ENCODE measurements at places on chromosomes 16 and 17.

DNA sequence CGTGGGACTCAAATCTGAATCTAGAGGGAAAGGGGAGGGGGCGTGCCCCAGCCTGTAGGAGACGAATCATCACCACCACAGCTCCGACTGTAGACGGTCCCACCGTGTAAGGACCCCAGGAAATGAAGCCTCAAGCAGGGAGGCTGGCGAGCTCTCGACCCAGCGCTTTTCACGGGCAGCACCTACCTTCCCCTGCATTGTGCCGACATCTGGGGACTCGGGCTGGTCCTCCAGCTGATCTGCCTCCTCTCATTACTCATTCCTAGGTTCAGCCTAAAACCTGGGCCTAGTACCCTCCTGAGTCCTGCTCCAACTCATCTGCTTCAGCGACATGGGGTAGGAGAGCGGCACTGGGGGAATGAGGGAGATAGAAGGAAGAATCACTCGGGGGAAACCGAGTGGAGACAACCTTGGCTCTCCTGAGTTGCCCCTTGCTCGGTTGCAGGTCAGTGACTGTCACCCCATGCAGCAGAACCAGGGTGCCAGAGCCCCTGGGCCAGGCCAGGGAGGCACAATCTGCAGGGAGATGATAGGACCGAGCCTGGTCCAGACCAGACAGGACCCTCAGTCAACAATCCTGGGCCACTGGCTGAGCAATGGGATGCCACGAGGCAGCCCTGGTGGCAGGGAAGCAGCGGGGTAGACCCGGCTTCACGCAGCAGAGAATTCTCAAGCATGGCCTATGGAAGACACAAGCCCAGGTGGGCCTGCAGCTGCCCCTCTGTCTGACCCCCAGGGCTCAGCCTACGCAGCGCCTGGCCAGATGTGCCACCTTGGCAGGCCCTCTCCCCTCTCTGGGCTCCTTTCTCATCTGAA, 833 bp upstream of the BCAR1 start:
- DNase-seq: no peak

- DNase-seq: no peak
These were observed 4.6 kb upstream of the CCL1 start for GRCh38 chr17:34367486-34368195.

DNA sequence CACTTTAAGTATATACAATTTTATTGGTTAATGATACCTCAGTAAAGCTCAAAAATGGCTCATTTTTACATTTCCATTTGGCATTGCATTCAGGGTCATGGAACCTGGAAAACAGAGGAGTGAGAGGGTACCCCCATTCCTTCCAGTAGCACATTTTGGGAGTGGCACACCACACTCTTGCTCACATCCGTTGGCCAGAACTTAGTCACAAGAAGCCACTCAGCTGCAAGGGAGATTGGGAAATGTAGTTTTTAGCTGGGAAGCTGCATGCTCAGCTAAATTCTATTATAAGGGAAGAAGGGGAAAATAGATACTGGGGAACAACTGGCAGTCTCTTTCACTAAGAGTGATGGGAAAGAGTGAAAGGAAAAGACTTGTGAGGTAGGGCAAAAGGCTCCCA, 102.5 kb upstream of the TMEM97 start:
- no peak for DNase-seq

GRCh38 chr17:6423931-6424330, 11.0 kb downstream of the AIPL1 start:
- DNase-seq: no peak

DNA sequence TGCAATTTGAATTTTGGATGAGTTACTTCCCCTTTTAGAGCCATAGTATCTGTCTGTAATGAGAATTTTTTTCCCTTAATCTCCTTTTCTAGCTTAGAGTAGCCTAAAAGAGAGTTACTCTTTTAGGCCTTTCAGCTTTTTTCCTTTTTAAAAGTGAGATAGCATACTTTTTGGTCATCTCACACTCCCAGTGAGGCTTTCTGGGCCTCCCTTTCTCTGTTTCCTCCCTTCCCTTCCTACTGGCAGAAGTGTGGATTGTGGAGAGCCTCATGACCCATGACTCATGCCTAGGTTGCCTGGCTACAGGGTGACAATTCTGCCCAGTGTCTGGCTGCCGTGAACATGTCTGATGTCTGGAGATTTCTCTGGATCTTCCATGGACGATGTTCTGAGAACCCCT, 15.2 kb downstream of the KRT23 start:
- no peak for DNase-seq

DNA sequence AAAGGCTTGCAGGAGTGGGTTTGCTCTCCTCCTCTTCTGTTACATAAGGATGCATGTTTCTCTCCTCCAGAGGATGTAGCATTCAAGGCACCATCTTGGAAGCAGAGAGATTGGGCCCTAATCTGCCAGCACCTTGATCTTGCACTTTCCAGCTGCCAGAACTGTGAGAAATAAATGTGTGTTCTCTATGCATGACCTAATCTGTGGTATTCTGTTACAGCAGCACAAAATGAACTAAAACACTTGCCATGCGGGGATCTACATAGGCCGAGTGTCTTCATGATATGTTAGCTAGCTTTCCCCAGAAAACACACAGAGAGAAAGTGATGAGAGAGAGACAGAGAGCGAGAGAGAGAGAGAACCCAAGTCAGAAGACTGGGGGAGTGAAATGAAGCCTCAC, 273.5 kb downstream of the UTP18 start:
- DNase-seq: no peak

DNA sequence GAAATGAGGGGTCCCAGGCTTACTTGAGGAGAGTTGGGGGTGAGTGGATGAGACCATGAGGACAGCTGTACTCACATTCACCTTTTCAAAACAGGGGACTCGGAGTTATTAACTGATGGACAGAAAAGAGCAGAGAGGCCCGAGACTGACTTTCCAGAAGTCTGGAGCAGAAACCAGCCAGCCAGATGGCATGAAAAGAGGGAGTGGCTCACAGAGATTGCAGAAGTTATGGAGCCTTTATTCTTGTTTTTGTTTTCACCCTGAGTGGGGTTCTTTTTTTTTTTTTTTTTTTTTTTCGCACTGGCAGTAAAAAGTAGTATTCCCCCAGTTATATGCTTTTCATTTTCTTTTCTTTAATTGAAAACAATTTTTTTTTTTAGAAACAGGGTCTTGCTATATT, 18.9 kb downstream of the TVP23A start:
- DNase-seq: no peak

GRCh38 chr17:43562679-43563599, 16.8 kb upstream of the ETV4 start:
- DNase-seq: no peak

All from right kidney (tissue), 9 donors.